T-cell (primary cell): ENCODE measurements at places on chromosomes 5 and 9. TPM values are rescaled to one million over a fixed set of nuclear protein-coding genes. Genes with fewer than 3 reads are reported as not detected.

LRRC70 gene
- total RNA-seq = 1.8 TPM

PCDHB10 gene
- not detected for total RNA-seq

PLK2 gene
- total RNA-seq = 29.4 TPM

DNA sequence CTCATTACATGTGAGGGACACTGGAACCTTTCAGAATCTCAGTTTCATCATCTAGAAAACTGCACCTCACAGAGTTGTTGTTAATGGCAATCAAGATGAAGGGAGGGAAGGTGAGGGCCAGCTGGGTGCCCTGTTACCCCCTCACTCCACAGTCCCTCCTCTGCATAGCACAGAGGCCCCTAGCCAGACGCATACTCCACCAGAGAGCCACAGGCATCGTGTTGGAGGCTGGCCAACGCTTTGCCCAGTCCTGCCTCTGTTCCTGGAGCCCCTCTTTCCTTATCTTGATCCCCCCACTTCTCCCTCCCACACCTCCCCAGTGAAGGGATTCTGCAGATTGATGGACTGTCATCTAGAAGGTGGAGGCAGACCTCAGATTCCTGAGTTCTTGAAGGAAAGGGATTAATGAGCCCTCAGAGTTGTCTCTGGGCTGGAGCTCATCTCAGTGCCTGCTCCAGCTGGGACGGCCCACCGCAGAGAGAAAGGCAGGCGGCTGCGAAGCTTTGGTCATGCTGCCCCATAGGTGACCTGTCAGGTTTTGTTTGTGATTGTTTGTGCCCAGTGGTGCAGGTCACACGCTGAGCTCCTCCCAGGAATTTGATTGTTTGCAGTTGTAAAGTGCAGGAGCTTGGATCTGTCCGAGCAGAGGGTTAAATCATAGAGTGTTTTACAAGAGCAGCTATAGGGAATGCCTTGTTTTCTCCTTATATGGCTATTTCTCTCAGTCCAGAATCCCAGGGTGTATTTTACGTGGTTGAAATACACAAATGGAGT is 487.3 kb downstream of the CCDC171 start:
- DNase-seq = no peak

- DNase-seq = no peak
Measured at GRCh38 chr5:136113606-136114005, 19.0 kb upstream of the SMAD5 start.

- DNase-seq = no peak
Measured at GRCh38 chr9:26744191-26744965, 148.2 kb downstream of the CAAP1 start.

- no peak for DNase-seq
Measured at GRCh38 chr5:170176916-170177315, 55.9 kb upstream of the C5orf58 start.

DNA sequence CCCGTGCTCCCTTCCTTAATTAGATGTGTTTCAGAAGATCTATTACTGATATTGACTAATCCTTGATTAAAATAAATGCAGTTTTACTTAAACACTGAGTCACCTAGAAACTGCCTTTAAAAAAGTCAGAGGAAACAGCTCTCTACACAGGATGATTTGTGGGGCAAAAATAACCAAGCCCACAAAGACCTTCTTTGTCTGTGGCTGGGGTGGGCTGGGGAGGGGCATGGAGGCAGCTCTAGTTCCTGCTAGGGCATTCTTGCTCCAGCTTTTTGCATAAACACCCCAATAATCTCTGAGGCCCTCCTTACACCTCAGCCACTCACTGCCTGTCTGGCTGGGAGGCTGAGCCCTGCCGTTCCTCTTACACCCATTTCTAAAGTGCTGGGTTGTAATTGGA is 227.6 kb upstream of the DAP start:
- DNase-seq = no peak

DNA sequence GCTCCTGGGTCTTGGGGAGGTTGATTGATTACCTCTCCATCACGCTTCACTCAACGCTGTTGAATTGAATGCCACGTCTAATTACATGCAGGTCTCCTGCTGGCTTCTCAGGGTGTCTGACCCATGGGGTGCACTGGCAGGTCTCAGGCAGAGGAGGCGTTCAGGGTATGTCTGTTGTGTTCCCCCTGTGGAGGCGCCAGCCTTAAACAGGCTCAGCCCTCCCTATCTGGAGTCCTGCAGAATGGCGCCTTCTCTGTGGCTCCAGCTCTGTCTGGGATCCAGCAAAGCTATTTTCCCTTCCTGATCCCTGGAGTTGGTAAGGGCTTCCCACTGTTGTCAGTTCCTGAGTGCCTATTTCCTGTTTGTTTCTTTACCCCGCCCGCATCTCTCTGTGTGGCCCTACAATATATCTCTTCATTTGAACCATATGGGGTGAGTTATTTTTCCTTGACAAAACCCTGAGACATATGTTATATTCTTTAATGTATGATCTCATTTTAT is 150.0 kb downstream of the NTRK2 start:
- DNase-seq = no peak

DNA sequence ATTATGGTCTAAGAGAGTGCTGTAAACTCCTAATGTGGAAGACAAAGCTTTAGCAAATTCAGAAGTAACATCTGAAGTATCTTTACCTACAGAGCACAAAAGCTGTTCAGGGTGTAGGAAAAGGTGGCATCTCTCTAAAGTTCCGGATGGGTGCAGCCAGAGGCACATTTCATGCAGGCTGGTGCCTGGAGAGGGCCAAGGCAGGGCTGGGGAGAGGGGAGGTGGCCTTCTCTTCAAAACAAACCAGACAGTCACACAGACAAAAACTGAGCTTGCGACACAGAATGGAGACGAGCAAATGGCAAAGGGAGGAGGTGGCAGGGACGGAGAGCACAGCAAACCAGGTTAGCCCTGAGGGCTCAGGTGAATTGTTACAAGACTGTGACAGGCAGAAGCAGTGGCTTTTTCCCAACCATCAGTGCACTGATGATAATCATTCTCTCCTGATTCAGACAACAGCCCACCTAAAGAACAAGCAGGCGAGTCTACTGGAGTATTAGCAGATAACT is 121.5 kb upstream of the PCA3 start:
- no peak for DNase-seq

DNA sequence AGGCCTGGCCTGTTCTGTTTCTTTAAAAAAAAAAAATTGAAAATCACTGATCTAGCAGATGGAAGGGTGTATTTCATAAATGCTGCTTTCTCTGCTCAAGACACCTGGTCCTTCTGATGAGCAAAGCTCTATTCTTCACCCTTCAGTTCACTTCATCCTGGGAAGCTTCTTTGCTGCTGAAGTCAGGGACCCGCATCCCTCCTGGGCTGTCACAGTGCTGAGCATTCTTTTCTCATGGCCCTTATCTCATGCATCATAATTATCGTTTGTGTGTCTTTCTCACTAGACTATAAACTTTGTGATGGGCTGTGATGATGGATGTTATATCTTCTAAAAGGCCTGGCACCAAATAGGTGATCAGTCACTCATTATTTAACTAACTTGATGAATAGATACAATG is 461.0 kb downstream of the GADD45G start:
- no peak for DNase-seq

DNA sequence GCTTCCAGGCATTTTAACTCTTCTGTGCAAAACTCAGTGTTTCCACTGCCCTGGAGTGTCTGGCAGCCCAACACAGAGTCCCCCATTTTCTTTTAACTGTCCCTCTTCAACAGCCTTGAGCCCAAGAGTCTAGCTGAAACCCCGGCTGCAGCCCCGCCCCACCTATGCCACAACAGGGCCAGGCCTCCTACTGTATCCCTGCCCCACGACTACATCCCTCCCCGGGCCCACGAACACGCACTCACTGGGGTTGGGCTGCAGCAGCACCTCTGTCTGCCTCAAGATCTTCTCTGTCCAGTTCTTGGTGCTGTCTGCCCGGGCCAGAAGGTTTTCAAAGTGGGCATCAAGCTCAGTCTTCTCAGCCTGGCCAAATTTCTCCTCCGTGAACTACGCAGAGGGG is 6.1 kb downstream of the SH3GLB2 start:
- no peak for DNase-seq

CATSPER3 gene
- total RNA-seq = not detected

DNA sequence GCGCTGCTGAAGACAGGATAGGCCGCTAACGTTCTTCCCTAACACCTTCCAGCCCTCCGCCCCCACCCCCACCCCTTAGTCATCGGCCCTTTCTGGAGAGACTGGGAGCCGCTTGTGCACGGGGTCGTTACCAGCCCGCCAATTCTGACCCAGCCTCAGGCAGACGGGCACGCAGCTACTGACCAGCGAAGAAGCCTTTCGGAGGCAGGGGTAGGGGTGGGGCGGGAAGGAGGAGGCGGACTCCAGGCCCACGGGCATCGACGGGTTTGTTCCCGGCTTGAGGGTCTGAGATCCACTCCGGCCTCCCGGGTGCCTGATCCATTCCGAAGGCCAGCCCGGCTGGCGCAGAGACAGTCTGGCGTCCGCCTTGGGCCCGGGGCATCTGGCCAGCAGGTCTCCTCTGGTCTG is 729 bp upstream of the HAND1 start:
- no peak for DNase-seq

- peak; percentile 49 for DNase-seq
Measured at GRCh38 chr9:92138157-92138959, 23.1 kb upstream of the SPTLC1 start.

GRCh38 chr5:172529896-172530295 is 75.6 kb upstream of the SH3PXD2B start:
- DNase-seq = no peak

DNA sequence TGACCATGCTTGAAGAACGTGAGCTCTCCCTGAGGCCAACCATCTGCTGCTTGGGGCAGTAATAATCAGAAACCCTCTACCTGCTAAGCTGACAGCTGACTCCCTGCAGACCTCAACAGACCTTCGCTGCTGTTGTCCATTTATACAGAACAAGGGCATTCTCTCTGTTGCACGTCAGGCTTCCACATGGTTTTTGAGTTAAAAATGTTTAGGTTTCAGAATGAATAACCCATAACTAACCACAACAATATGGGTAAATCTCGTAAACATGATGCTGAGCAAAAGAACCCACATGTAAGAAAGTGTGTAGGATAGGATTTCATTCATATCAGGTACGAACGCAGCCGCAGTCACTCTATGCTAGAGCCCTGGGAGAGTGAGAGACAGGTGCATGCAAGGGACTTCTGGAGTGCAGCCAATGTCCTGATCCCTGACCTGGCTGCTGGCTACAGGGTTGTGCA is 348.5 kb downstream of the MED10 start:
- no peak for DNase-seq

GRCh38 chr5:16791904-16792597 is 144.0 kb downstream of the MYO10 start:
- DNase-seq = no peak

LCN12 gene
- total RNA-seq = 2.2 TPM

FASTKD3 gene
- total RNA-seq = 6.9 TPM

DNA sequence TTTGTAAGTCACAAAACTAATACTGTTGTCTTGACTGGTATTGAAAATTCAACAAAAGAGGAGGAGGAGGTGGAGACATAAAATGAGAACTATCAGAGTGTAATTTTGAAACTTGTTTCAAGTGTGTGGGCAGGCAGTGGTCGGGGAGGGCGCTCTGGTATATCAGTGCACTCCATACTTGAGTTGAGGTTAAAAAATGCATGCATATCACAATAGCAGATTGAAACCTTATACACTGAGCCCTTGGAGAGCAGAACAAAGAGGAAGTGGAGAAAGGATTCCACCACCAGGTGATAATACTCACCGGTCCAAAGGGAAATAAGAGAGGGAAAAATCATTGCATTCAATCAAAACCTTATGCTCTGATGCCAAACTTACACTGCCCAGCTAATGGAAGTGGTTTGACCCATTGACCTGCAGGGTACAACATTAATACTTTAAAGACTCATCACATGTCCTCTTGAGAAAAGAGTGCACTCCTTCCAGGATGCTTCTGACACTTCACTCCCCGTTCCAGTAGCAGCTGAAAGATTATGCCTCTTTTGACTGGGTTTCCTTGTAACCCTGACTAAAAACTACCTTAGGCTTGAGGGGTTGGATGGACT is 79.5 kb upstream of the FAM169A start:
- no peak for DNase-seq

DNA sequence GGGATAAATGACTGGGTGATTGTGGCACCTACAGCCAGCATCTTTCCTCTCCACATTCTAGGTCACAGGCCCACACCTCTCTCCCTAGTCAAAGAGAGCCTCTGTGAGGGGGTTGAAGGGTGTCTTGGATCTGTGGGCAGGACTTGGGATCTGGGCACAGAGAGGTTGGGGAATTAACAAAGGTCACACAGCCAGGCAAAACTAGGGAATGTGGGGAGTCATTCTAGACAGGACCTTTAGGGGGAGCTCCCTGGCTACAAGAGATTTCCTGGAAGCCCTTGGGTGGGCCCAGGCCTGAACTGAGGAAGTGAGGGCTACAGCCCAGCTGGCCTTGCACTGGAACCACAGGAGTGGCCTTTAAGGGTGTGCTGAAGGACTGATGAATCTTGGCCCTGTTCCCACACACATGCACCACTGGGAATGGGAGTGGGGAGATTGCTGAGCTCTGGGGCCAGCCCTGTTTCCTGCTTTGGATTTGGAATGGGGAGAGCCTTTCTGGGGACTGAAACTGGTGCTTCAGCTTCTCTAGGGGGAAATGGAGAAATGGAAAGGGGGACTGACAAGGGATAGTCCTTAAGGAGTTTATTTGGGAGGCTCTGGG is 12.4 kb upstream of the CXXC5 start:
- no peak for DNase-seq

- no peak for DNase-seq
Measured at GRCh38 chr5:90983148-90983547, 400.0 kb downstream of the ARRDC3 start.

DNA sequence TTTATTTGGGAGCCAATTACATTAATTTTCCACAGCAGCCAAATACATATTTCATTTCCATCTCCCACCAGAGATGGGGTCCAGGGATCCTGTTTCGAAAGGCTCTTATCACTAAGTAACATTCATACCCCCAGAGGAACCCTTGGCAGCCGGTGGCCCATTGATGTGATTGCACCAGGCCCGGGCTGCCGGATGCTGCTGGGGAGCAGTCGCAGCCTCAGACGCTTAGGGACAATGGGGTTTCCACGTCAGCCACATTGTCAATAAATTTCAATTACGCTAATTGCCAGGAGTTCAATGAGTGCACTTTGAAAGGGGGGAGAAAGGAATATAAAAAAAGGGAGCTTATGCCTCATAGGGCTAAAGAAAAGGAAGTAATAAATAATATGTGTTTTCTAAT is 478.8 kb upstream of the ADAMTS16 start:
- no peak for DNase-seq

- DNase-seq = no peak
Measured at GRCh38 chr5:33337637-33337992, 103.2 kb upstream of the TARS1 start.

DNA sequence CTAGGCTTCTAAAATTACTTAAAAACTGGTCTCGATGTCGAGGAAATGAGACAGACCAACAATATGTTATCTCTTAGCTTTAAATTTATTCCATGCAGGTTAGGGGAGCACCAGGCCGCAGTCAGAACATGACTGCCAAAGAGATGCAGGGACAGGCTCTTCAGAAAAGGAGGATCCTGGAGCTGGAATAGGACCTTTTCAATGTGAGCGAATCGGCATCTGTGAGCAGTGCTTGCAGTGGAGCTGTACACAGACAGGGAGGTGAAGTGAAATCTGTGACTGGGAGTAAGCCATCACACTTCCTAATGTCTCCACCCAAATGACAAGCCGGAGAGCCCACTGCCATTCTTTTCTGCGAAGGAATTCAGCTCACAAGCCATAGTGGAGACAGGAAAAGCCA is 78.2 kb downstream of the EFNA5 start:
- no peak for DNase-seq
